ENCODE measurements at places on chromosomes 6 and 20.
A peak's percentile ranks its signal among the peaks of the same experiment; 100 is the strongest.

DNA sequence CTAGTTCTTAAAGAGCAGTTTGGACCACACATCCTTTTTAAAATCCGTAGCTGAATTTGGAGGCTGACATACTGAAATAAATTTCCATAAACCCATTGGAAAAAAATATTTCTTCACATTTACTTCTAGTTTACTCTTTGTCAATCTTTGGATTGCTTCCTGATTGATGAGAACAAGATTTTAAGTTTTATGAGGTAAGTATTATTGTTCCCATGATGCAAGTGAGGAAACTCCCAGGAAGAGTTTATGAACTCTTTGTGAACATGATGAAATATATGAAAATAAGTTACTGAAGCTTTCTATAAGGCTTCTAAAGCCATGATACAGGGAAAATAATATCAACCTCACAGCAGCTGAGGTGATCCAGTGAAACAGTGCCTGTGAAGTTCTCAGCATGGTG is 320.0 kb downstream of the GJA1 start:
- DNase-seq, result no peak

GRCh38 chr20:1422753-1423152 is 29.9 kb upstream of the FKBP1A start:
- DNase-seq, result no peak

GRCh38 chr6:36777801-36778200 is 61.4 kb downstream of the CPNE5 start:
- peak; percentile 9 for DNase-seq

DNA sequence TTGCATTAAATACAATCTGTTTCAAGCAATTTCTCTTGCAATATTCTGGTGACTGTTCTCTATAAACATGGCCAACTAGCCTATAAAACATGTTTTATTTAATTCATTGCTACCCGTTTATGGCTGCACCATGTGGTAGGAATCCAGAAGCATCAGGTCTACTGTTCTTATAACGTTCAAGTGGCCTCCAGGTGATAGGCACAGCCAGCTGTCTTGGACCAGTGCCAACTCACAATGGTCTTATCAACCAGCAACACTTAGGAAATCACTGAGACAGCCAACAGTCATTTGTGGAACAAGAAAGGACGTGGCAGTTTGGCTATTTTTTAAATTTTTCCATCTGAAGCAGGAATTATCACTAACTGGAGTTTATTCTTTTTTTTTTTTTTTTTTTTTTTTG is 193.6 kb downstream of the NKAIN2 start:
- DNase-seq, result no peak

GRCh38 chr6:121886223-121886830 is 450.9 kb downstream of the GJA1 start:
- no peak for DNase-seq

GRCh38 chr6:166486536-166486880 is 100.0 kb downstream of the RAMACL start:
- no peak for DNase-seq

GRCh38 chr6:138240476-138241245 is 22.4 kb upstream of the PBOV1 start:
- no peak for DNase-seq

DNA sequence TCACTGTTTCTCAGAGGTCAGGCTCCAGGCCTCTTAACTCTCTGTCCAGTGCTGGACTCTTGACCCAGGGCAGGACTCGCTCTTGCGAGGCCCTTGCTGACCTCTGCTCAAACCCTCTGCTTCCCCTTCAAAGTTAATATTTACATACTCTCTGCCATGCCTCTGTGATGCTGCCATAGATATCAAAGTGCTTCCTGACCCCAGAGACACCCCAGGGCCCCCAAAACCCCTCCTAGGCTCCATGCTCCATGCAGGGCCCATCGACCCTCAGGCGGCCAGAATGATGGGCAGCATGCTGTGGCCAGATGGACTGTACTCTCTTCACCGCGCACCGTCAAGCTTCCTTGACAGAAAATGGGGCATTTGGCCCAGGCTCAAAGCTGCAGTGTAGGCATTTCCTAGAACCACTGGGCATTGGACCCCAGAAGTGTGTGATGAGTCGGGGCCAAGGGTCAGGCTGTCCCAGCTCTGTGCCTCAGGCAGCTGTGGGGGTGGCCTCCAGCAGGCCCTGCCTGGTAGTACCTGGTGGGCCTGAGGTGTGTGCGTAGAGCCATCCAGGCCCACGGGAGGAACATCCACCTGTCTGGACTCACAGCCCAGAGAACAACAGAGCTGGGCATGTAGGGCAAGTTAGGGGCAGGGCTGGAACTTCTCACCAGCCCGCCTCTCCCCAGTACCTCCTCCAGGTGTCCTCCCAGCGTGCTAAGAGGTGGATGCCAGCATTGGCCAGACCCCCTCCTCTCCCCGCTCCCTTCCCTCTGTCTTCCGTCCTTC is 142.8 kb downstream of the VEGFA start:
- no peak for DNase-seq

DNA sequence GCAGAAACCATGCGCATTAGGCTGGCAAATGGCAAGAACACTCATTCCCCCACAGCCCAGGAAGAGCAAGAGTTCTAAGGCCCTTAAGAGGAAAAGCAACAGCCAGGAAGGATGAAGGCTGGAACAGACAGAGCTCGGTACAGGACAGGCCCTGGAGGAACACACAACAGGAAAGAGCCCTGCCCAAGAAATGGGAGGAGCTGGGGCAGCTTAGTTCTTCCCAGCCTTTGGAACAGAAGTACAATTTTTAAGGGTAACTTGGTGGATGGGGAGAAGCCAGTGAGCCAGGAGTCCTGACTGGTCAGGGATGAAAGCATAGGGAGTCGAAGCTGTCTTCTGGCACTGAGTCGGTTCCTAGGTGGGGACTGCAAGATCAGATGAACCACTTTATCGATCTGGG is 32.4 kb downstream of the OR2B2 start:
- no peak for DNase-seq
